ENCODE measurements at places on chromosomes 11 and 22.

GRCh38 chr11:79667380-79667779 lies 226.6 kb upstream of the TENM4 start:
- DNase-seq: no peak

- DNase-seq: peak; percentile 83
Observed at GRCh38 chr11:67356864-67357561, 3.7 kb upstream of the POLD4 start.

DNA sequence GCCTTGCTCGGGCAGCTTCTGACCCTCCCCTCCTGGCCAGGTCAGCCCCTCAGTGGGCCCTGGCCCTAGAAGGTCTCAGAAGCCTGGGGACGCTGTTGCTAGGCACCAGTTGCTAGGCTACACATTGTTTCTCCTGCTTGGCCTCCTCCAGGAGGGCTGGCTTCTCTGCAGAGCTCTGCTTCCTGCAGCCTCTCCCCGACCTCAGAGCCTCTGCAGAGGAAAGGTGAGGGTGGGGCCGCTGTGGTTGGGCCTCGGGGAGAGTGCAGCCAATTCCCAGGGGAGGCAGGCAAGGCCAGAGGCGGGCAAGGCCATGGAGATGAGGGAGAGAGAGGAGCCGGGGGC lies 27.6 kb upstream of the LRRC10B start:
- no peak for DNase-seq

DNA sequence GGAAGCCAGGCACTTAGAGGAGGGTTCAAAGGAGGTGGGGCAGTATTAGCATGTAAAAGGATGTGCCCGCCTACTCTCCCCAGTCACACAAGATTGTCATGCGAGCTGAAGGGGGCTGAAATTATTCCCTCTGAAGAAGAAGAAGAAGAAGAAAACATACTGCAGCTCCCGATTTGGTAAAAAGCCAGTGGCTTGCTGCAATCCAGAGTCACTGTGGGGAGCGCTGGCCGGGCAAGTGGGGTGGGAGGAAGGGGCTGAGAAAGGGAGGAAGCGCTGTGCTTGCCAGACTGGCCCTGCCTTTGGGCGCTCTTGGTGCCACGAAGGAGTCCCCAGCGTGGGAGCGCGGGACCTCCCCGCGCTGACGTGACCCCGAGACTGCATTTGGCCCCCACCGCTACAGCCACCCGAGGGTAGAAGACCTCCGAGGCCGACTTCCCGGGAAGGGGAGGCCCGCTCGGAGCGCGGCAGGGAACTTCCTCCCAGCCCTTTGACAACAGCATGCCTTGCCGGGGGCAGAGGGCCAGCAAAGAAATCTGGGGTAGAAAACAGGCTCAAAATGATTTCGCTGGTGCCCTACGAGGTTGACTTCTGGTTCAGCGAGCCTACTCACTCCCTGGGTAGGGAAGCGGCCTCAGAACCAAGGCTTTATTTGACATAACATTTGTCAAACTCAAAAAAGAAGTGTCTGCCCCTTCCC lies 906.3 kb downstream of the DLG2 start:
- DNase-seq: no peak

GRCh38 chr11:73866586-73866996 lies 10.1 kb downstream of the COA4 start:
- DNase-seq: peak; percentile 92

- DNase-seq: no peak
Observed at GRCh38 chr22:38957046-38957770, at the start of gene APOBEC3A. Gene APOBEC3A (plus strand): TSS chr22:38957609. CDS start chr22:38957692, 83 bp downstream.

GRCh38 chr22:41382610-41383009 lies 868 bp downstream of the TEF start:
- no peak for DNase-seq

GRCh38 chr22:17077255-17077654 lies 7.5 kb upstream of the IL17RA start:
- peak; percentile 33 for DNase-seq

- peak; percentile 13 for DNase-seq
Observed at GRCh38 chr11:76124905-76125770, 81.2 kb downstream of the WNT11 start.

DNA sequence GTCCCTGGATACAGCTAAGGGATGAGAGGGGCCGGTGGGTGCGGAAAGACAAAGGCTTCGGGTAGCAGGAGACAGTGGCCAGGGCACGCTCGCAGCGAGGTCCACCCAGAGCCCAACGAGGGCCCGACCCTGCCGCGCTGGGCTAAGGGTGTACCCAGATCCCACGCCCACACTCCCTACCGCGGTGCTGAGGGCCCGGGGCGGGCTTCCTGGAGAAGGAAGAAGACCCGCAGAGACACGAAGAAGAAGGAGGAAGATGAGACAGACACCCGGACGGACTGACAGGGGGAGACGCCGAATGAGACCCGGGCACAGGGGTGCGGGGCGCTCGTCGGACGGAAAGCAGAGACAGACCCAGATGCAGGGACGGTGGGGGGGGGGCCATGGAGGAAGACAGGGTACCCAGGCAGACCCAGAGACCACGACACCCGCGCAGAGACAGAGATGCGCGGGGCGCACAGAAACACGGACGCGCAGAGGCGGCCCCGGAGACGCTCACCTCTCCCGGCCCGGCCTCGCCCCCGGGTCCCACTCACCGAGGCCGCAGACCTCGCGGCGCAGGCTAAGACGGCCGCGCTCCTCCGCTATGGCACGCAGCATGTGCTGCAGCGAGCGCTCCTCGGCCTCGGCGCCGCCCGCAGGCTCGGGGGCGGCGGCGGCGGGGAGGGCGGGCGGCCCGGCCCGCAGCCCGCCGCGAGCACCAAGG lies 437 bp downstream of the KIAA0930 start:
- DNase-seq: peak; percentile 30

GRCh38 chr11:102592634-102593581 lies 32.2 kb downstream of the MMP20 start:
- DNase-seq: peak; percentile 27

- DNase-seq: peak; percentile 50
Observed at GRCh38 chr11:59429924-59430516, 3.8 kb upstream of the OR5A2 start.

- no peak for DNase-seq
Observed at GRCh38 chr22:38862375-38863329, 9.4 kb downstream of the CBX6 start.

DNA sequence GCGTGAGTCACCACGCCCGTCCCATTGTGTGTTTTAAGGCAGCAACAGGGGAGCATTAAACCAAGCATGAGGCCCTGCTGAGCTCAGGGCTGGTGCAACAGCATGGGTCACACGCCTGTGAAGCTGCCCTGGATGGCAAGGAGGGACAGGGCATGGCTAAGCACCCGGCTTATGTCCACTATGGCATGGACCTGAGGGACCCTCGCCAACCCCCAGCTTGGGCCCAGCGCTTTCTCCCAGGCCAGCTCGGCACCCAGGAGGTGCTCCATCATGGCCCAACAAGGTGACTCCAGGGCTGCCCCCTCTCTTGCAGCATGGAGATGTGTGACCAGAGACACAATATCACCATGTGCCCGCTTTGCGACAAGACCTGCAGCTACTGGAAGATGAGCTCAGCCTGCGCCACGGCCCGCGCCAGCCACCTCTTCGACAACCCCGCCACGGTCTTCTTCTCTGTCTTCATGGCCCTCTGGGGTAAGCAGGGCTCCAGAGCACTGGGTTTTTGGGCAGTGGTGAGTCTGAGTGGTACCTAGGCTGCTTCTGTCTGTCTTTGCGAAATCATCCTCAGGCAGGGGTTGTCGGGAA lies 53.6 kb downstream of the ANO1 start:
- DNase-seq: no peak

GRCh38 chr11:57461841-57462489 lies 1.6 kb downstream of the RTN4RL2 start:
- DNase-seq: no peak

DNA sequence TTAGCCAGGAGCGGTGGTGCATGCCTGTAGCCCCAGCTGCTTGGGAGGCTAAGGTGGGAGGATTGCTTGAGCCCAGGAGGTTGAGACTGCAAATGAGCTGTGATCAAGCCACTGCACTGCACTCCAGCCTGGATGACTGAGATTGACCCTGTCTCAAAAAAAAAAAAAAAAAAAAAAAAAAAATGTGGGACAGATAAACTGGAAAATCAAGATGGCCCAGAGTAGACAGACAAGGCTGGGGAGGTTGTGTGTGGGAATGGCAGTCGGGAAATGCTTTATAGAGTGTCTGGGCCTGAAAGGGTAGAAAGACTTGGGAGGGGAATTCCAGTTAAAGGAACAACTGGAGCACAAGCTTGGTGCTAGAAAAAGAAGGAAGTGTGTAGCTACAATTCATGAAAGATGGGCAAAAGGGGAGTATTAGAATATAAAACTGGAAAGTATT lies 18.2 kb upstream of the WDR74 start:
- DNase-seq: no peak

GRCh38 chr11:124297921-124298320 lies 15.8 kb downstream of the OR8D1 start:
- no peak for DNase-seq

Data from fibroblast of villous mesenchyme (primary cell).